Esophagus squamous epithelium (tissue), 5 donors: ENCODE measurements at places on chromosomes 5 and 9.

DNA sequence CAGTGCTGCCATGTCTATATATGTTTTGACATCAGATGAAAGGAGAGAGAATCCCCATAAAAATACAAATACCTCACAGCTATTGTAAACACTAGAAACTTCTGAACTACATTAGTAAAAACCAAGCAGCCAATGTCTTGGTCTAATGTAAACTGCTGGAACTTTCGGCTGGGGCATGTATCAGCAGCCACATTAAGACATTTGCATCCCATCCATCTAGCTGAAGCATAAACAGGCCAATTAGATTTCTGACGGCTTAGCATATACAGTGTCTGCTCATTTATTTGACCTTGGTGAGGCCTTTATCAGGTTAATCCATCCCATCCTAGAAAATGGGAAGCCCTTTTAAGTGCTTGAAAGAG, 65.7 kb downstream of the PTCH1 start:
- DNase-seq, result no peak

GRCh38 chr5:158100373-158100888, 241.5 kb upstream of the CLINT1 start:
- DNase-seq, result no peak

GRCh38 chr9:19431361-19432171, 22.8 kb downstream of the ACER2 start:
- no peak for DNase-seq

- DNase-seq, result no peak
Observed at GRCh38 chr9:20646656-20647055, 24.4 kb upstream of the MLLT3 start.

GRCh38 chr5:107011605-107012004, 659.1 kb downstream of the EFNA5 start:
- no peak for DNase-seq

GRCh38 chr5:170446365-170446764, 57.2 kb upstream of the KCNMB1 start:
- no peak for DNase-seq

GRCh38 chr9:133141833-133142595, 21.0 kb upstream of the RALGDS start:
- DNase-seq, result no peak

GRCh38 chr5:4022056-4022670, 426.5 kb downstream of the IRX1 start:
- DNase-seq, result no peak

DNA sequence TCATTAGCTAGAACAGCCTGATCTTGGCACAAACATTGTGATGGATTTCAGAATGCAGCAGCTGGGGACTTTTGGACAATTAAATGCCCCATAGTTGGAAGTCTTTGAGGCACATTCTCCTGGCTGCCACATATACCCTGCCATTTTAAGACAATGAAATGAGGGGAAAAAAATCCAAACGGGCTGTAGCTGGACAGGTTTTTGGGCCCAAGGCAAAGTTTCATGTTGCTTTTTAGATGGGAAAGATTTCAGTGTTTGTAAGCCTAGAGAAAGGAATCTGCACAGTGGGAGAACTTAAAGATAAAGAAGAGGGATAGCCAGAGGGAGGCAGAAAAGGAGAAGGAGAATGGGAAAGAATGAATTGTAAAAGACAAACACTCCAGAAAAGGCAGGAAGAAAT, 30.0 kb upstream of the RICTOR start:
- DNase-seq, result no peak

GRCh38 chr5:178351221-178352034, 118.8 kb upstream of the PHYKPL start:
- no peak for DNase-seq

DNA sequence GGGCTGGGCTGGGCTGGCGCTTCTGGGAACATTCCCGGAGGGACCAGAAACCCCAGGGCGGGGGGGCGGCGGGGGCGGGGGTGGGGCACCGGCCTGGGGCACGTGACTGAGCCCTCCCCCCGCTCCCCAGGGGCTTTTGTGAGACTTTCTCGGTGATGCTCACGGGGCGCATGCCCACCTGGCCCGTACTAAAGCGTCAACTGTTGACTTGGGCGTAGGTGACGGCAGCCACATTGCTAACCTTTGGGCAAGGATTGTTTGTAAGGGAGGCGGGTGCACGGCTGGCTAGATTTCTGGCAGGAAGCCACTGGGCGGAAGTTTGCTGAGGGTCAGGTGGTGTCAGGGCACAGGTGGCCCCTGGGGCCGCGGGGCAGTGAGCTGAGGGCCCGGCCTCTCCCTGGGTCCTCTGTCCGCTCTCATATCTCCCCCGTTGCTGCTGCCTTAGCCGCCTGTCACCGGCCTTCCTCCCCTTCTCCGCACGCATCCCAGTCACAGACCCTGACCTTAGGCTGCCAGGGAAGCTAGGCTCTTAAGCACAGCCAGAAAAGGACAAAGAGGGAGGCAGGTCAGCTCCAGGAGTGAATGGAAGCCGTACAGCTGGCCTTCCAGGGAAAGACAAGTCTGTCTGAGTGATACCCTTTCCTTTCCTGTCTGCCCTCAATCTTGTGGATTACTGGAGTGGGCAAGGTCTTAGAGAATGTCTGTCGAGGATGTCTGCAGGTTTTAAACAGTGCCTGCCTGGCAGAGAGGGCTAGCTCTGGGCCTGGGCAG, 812 bp downstream of the CACFD1 start:
- no peak for DNase-seq

DNA sequence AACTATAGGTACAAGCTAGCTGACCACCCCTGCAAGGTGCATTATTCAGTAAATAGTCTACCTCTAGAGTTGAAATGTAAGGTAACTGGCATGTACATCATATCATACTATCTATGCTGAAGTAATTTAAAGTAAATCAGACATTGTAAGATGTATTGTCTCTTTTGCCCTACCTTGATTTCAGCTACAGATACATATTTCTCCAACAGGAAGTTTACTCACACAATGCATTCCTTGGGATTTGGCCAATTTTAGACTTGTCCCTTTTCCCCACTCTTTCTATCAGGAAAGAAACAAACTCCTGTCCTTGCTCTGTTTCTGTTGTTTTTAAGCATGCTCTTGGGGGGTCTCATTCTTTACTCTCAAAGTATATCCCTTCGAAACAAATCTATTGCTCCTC, 58.5 kb upstream of the TSLP start:
- no peak for DNase-seq

DNA sequence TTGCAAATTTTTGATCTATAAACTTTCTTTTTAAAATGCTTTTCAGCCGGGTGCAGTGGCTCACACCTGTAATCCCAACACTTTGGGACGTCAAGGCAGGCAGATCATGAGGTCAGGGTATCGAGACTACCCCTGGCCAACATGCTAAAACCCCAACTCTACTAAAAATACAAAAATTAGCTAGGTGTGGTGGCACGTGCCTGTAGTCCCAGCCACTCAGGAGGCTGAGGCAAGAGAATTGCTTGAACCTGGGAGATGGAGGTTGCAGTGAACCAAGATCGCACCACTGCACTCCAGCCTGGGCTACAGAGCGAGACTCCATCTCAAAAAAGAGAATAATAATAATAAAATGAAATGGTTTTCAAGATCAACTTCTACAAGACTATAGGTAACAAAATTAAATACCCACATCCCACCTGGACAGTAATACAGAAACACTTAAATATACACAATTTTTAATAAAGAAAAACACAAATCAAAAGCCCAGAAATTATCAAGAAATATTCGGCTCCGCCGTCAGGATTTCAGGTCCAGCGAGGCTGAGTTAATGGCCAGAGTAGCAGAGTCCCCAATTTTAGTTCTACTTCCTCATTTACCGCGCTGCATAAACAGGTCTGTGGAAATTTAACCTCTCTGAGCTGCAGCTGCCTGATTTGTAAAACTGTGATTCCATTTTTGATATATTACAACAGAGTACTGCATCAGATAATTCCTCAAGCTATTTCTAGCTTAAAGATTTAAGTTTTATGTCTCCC, 4.0 kb downstream of the TUT7 start:
- DNase-seq, result no peak

- no peak for DNase-seq
Observed at GRCh38 chr9:123823194-123823947, 106.6 kb downstream of the DENND1A start.

GRCh38 chr9:35937227-35937626, 20.7 kb downstream of the OR2S2 start:
- DNase-seq, result no peak

DNA sequence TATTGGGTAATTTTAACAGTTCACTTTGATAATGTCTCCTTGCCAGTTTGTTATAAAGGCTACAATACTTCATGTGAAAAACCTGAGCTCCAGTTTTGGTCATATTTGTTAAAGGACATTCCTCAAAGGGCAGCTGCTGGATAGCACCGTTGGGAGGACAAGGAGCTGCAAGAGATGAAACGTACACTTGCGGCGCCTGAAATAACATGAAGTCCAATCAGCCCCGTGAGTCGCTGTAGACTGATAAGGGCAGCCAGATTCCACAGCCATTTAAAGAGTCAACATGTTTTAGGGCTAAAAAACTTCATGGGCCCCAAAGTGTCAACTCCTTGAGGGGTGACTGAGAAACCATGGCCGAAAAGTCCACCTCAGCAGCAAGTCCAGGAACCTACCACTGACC, 85.6 kb upstream of the IFNK start:
- DNase-seq, result no peak

DNA sequence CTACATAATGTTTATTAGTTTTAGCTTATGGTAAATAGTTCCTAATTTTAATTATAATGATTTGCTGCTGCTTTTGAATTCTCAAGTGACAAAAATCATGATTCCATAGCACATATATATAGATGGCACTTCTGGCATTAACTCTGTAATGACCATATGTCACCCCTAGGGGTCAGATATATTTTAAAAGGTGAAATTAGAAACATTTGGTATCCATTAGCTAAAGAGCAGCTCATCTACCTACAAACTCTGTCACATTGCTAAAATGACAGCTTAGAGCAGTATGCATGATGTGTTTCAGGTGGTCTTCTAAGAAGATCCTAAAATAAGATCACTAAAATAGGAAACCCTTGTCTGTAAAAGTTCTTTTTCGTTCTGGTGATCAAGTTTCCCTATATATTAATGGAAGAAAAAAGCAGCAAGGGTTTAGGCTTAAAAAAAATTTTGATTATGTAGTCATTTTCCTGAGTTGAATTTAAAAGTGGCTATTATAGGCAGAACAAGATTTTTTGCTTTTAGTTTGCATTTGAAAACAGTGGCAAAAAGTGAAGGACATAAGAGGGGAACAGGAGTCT, 157.7 kb upstream of the POU5F2 start:
- DNase-seq, result no peak

GRCh38 chr5:170747851-170748250, 35.7 kb upstream of the GABRP start:
- DNase-seq, result no peak

DNA sequence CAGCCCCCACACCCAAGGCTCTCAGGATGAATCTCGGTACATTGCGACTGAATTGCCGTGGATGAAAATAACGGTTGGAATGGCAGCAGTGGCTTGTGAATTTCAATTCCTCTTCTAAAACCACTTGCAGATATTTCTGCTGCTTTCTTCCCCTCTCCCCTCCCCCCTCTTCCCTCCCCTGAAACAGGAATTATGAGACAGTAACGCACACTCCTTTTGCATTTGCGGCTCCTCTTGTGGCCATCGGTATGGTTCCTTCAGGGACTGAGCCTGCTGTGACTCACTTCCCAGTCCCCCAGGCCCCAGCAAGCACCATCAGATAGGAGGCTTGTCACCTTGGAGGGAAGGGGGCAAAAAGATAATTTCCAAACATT, 9.7 kb downstream of the DCANP1 start:
- DNase-seq, result no peak

DNA sequence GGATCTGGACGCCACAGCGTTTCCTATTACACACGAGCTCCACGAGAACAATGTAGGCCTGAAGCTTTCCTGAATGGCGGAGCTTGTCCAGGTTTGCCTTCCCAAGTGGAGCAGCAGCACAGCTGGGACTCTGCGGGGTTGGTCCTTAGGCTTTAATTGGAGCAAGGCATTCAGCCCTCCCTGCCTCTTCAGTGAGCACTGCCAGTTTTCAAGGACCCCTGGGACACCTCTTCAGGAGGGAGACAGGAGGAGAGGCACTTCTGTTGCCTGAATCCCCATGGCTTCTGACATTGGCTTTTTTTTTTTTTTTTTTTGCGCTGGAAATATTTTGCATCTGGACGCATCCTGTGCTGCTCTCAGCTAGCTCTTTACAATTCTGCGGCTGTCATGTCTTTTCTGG, 179.4 kb downstream of the SEMA6A start:
- DNase-seq, result no peak

DNA sequence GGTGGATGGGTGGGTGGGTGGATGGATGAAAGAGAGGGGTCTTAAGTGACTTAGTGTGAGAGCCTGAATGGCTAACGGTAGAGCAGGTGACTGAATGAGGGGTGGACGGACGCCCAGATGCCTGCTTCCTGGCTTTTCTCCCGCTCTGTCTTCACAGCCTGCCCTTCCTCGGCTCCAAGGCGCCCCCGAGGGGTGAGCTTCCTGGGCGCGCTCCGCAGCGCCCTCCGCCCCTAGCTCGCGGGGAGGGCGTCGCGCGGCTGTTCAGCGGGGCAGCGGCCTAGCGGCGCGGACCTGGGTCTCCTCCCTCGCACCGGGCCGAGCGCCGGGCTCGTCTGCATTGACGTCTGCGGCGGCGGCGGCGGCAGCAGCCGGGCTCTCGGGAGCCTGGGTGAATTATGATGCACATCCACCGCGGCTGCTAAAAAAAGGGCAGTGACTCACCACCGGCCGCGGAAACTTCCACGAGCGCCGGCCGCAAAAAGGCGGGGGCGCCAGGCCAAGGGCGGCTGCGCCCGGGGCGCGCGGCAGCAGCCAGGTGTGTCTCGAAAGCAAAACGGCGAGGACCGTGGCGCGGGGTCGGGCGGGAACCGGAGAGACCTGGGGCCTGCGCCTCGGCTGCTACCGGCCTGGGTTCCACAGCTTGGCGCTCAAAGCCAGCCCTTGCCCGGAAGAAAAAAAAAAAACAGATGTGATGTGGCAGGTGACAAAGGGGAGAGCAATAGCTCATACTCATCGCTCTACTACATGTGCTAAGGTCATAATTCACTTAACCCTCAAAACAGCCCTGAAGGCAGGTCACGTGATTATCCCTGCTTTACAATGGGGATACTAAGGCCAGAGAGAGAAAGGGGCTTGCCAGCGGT, 143.0 kb upstream of the ADRA1B start:
- DNase-seq, result no peak

DNA sequence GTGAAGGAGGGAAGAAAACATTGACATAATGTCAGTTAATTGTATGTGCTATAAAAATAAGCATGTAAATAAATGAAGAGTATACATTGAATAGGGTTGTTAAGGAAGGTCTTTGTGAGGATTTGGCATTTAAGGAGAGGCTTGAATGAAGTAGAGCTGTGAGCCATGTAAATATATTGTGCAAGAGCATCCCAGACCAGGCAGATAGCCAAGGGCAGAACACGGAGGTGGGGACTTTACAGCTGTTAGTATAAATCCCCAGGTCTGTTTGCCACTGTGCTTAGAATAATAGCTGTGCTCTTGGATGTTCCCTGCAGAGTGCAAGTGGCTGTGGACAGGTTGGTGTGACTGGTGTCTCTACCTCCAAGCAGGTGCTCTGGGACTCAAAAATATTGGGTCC, 211.7 kb downstream of the LRRC70 start:
- no peak for DNase-seq

GRCh38 chr5:66529182-66529581, 67.0 kb upstream of the MAST4 start:
- no peak for DNase-seq
